ENCODE measurements at places on chromosomes 3 and 15.

GRCh38 chr3:46655271-46655670, 38.2 kb downstream of the ALS2CL start:
- H3K27ac ChIP-seq, result no peak overlapping the region
- H3K4me1 ChIP-seq, result no peaks in the 10 kb centered on the region
- no peak for DNase-seq
- no peak overlapping the region for H3K4me3 ChIP-seq

- H3K4me1 ChIP-seq, result peaks cover 10% of the 10 kb centered on the region
- H3K36me3 ChIP-seq, result peaks cover 11% of the 10 kb centered on the region
- H3K27ac ChIP-seq, result peak overlapping the region; percentile 84
- H3K4me3 ChIP-seq, result peak overlapping the region; percentile 81
Measured at GRCh38 chr3:155805204-155805801, 775 bp downstream of the C3orf33 start.

GRCh38 chr3:12393894-12394293, 90.4 kb upstream of the TSEN2 start:
- no peak overlapping the region for H3K27ac ChIP-seq
- peaks cover 24% of the 10 kb centered on the region for H3K27me3 ChIP-seq
- no peak overlapping the region for H3K4me3 ChIP-seq
- no peaks in the 10 kb centered on the region for H3K36me3 ChIP-seq
- peaks cover 22% of the 10 kb centered on the region for H3K4me1 ChIP-seq

DNA sequence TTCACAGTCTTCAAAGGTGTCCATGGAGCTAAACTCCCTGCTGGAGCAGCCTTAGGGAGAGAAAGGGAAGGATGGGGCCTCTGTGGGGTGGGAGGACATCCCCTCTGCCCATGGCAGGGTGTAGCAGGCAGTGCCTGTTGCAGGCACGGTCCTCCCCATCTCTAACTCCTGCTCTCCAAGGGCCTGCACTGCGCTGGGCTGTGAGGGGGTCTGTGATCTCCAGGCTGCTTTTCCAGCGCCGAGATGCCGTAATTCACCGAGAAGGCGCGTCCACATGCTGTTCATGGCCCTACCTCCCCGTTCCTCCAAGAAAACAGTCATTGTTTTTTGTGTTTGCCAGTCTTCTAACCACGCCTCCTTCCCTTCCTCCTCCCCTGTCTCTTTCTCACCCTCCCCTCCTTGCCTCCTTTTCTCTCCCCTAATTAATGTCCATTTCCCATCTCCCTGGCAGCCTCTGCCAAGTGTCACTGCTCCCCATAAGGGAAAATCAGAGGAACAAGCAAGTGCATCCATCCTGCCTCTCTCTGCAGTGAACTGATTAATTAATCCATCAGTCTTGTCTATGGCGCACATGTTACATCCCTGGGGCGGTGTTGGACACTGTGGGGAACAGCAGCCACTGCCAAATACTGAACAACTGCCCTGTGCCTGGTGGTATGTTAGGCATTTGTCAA, 17.7 kb upstream of the LAMP3 start:
- H3K4me1 ChIP-seq, result peaks cover 10% of the 10 kb centered on the region
- H3K36me3 ChIP-seq, result no peaks in the 10 kb centered on the region

GRCh38 chr3:47266709-47267489, 15.7 kb downstream of the KIF9 start:
- no peaks in the 10 kb centered on the region for H3K36me3 ChIP-seq
- no peaks in the 10 kb centered on the region for H3K27me3 ChIP-seq
- no peak overlapping the region for H3K27ac ChIP-seq
- H3K4me1 ChIP-seq, result peaks cover 6% of the 10 kb centered on the region
- H3K4me3 ChIP-seq, result no peak overlapping the region

GRCh38 chr3:142929890-142930289, 33.6 kb downstream of the PAQR9 start:
- no peaks in the 10 kb centered on the region for H3K36me3 ChIP-seq
- DNase-seq, result no peak
- no peak overlapping the region for H3K4me3 ChIP-seq
- peaks cover 11% of the 10 kb centered on the region for H3K27me3 ChIP-seq
- no peaks in the 10 kb centered on the region for H3K4me1 ChIP-seq
- H3K27ac ChIP-seq, result no peak overlapping the region

- H3K27me3 ChIP-seq, result peaks cover 25% of the 10 kb centered on the region
- no peaks in the 10 kb centered on the region for H3K36me3 ChIP-seq
- H3K27ac ChIP-seq, result no peak overlapping the region
- H3K4me1 ChIP-seq, result peaks cover 40% of the 10 kb centered on the region
- DNase-seq, result peak; percentile 86
- H3K4me3 ChIP-seq, result peak overlapping the region; percentile 63
Measured at GRCh38 chr15:74955796-74956647, 550 bp downstream of the RPP25 start.
